AG04450 (cell line): ENCODE measurements at places on chromosomes 11 and 22.

- no peak for DNase-seq
Observed at GRCh38 chr22:38238519-38239071, 34.2 kb downstream of the TMEM184B start.

DNA sequence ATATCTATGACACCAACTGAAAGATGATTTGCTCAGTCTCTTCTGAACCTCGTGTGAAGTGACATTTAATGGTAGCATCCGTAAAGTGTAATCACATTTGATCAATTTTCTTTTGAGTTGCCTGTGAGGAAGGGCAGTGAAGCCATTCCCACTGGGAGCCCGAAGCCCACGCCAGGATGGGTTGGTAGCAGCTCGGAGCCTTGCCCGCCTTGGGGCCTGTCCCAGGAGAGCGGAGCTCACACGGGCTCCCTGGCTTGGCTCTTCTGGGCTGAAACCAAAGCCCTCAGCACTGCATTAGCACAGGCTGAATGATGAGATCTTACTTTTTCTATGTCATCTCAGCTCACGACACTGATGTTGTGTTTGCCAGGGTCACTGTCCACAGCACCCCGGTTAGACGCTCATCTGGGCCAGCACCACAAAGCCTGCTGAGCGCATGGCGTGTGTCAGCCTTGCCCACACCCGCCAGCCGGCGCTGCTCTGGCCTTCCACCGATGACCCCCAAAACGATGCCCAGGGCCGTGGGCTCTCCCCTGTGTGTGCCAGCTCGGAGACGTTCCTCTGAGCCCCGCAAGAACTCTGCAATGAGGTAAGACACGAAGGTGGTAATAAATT, 9.3 kb upstream of the TRMU start:
- no peak for DNase-seq

- no peak for DNase-seq
Observed at GRCh38 chr22:35824256-35824655, 106.6 kb downstream of the APOL5 start.

- DNase-seq, result peak; percentile 11
Observed at GRCh38 chr11:8015753-8016239, 28.7 kb downstream of the EIF3F start.

DNA sequence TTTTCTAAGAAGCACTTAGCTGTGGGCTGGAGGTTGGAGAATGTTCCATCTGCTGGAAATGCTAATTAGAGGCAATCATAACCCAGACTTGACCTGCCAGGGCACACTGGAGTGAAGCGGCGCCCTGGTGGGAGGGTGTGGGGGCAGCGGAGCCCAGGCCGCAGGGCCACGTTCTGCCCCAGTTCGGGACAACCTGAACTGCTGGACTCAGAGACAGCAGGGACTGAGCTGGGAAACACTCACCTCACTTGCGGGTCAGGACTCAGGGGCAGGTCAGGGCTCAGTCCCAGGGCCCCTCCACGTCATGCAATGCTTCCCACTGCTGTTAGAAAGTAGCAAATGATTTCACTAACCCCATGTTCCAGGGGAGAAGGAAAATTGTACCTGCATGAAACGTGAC, 316.4 kb downstream of the NTM start:
- DNase-seq, result no peak

- no peak for DNase-seq
Observed at GRCh38 chr11:6388748-6389147, 1.5 kb upstream of the SMPD1 start.

- no peak for DNase-seq
Observed at GRCh38 chr22:19397734-19398104, 33.8 kb downstream of the HIRA start.

DNA sequence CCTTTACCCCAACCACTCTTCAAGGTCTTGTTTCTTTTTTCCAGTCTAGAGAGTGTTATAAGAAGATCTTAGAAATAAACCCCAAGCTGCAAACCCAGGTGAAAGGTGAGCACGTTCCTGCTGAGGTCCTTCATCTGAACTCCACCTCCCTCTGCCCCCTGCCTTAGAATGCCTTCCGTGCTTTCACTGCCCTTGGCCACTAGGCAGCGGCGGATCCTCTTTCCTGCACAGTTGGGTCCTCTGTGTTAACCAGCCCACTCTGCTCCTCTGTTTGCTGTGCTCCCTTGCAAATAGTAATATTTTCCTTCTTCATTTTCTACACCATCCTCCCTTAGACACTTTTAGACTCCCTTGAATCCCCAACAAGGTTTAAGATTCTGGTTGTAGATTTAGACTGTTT, 24.3 kb downstream of the TTC12 start:
- DNase-seq, result no peak

- no peak for DNase-seq
Observed at GRCh38 chr22:38347181-38347943, 30.1 kb upstream of the CSNK1E start.

DNA sequence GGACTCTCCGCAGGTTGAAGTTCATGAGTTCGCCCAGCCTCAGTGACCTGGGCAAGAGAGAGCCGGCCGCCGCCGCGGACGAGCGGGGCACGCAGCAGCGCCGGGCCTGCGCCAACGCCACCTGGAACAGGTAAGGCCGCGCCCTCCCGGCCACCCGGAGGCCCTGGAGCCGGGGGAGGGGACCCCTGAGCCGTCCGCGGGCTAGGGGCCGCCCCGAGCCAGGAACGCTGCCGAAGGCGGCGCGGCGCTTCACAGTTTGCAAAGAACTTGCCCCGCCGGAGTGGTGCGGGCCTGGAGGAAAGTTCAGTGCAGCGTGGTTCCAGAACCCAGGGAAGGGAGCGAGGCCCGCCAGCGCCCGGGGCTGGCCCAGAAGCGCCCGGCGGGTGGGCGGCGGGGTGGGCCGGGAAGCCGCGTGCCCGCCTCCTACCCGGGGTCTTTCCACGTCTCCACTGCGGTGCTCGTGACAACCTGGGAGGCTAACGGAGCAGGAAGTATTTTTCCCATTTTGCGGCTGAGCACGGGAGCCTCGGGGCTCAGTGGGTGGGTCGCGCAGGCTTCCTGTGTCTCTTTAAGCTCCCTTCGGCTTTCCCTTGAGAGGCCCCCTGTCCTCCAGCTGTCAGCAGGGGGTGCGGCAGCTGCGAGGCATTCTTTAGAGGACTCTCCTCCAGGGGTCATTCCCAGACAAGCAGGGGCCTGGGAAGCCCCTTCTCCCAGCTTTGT, 635 bp downstream of the PRR5 start:
- DNase-seq, result no peak

DNA sequence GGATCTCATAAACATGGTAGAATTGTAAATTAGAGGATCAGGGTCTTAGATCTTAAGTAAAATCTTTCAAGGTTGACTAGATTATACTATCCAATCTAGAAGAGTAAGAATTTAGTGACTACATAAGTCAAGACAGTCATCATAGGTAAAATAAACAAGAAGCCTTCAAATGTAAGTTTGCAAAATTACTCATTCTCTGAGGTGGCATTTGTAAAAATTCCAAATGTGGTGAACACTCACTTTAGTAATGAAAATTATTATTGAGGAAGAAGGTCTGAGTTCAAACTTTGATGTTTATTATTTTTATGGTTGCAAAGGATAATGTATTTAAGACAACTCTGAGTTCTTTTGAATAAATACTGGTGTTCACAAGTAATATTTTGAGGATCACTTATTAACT, 4.6 kb downstream of the HYLS1 start:
- DNase-seq, result no peak

DNA sequence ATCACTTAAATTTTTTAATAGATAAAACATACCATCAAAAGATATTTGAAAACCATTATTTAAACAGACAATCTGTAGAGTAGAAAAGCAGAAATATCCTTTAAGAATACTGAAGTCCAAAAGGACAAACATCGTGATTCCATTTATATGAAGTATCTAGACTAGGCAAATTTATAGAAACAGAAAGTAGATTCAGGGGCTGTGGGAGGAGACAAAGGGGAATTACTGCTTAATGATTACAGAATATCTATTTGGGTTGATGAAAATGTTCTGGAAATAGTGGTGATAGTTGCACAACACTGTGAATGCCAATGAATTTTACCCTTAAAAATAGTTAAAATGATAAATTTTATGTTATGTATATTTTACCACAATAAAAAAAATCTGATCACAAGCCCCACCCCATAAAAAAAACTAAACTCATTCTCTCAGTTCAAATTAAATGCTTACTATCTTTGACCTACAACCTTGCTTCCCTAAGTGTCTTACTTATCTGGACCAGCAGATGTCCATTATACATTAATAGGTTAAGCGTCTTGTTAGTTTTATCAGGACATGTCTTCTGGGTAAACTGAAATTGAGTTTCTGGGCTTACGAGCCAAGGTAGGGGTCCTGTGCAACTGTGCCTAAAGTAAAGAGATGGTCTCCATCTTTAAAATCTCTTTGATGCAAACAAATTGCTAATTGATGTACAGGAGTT, 86.3 kb downstream of the FCHSD2 start:
- DNase-seq, result no peak

DNA sequence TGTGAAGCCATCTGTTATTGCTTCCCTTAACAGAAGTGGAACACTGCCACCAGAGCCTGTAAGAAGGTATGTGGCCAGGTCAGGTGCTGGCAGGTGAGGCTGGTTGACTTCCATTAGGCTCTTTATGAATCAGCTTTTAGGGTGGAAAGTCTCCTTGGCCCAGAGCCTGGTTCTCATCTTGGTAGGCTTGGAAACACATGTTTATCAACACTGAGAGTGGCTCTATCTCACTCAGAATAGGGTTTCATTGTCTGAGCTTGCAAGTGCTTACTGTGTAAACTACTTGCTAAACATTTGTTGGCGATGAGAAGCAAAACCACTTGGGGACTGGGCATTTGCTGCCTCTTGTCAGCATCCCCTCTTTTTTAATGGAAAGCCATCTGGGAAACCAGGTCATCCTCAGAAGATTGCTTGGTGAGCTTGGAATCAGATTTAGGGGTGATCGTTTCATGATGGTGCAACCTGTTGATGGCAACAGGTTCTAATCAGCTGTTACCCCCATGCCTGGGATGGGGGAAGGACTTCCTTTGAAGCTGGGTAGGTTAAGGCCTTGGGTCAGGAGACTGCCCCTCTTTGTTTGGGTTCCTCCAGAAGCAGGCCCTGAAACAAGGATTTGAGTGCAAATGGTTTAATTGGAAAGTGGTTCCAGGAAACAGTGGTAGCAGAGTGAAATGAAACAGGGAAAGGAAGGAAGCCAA, 75.0 kb upstream of the AMPD3 start:
- DNase-seq, result no peak

- DNase-seq, result no peak
Observed at GRCh38 chr22:27811778-27812177, 10.2 kb upstream of the MN1 start.

GRCh38 chr22:27866135-27867084, 52.6 kb downstream of the PITPNB start:
- peak; percentile 94 for DNase-seq

DNA sequence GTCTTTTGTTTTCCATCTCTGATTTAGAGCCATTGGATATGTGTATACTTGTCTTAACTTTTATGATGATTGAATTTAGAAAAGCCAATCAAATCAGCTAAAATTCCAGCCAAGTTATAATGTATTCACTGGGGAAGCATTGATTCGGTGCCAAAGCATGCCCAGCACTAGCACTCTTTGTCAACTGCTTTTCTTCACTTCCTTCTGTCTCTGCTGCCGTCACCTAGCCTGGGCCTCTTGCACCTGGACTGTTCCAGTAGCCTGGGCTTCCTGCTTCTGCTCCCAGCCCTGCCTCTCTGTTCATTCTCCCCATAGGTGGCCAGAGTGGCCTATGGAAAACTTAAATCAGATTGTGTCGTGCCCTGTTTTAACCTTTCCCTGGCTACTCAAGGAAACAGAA, 80.7 kb downstream of the NAV2 start:
- DNase-seq, result no peak

- no peak for DNase-seq
Observed at GRCh38 chr11:70328556-70328955, 58.1 kb downstream of the PPFIA1 start.

DNA sequence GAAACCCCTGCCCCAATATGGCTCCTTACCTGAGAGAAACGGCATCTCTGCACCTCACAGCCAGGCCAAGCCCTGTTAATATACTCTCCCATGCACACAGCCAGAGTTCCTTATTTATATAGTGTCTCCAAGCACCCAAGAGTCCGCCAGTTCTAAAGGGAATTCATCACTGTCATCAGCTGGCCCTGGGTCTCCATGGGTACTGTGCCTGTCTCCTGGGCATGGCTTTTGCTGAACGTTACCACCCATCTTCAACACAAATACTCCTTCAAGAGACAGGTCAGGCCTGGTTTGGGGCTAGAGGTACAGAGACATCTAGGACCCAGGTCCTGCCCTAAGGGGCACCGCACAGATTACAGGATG, 1.6 kb upstream of the ATG16L2 start:
- DNase-seq, result no peak

DNA sequence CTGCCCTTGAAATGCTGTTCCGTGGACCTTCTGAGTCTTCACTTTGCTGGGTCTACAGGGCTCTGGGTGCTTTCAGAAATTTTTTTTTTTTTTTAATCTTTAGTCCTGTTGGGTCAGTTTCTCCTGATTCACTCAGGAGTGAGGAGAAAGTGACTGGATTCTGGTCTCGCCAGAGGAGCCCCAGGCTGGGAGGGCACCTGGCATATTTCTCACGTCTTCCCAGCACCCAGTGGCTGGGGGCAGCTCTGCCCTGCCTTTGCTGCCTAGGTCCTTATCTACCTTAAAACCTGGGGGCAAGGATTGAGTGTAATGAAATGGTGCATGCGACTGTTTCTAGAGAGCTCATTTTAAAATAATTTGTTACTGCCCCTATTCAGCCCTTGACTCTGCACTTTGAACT, 23.3 kb downstream of the SAMM50 start:
- DNase-seq, result no peak

- no peak for DNase-seq
Observed at GRCh38 chr11:116366980-116367645, 405.7 kb downstream of the BUD13 start.

- no peak for DNase-seq
Observed at GRCh38 chr11:120021391-120021953, 116.4 kb downstream of the TRIM29 start.

- DNase-seq, result no peak
Observed at GRCh38 chr11:13859892-13860291, 102.6 kb upstream of the SPON1 start.

DNA sequence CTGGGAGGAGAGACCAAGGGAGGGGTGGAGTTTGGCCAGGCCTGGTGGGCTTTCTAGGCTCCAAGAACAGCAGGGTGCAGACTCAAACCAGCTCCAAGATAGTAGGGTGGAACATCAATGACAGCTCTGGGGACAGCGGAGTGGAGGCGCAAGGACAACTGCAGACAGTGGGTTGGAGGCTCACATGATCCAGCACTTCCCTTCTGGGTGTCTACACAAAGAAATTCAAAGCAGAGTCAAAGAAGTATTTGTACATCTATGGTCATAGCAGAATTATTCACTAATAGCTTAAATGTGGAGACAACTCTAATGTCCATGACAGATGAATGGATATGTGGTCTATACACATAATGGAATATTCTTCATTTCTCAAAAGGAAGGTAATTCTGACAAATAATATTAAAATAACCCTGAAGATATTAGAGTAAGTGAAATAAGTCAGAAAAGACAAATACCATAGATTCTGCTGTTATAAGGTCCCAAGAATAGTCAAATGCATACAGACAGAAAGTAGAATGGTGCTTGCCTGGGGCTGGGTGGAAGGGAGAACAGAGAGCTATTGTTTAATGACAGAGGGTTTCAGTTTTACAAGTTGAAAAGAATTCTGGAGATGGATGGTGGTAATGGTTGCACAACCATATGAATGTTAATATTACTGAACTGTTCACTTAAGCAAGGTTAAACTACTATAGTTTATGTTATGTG, 5.5 kb upstream of the GAB4 start:
- no peak for DNase-seq

- DNase-seq, result no peak
Observed at GRCh38 chr11:38814670-38815069, 2216.6 kb upstream of the RAG2 start.

- peak; percentile 60 for DNase-seq
Observed at GRCh38 chr22:30159561-30160353, 79.5 kb downstream of the HORMAD2 start.

GRCh38 chr11:69923641-69924307, 104.6 kb upstream of the FGF3 start:
- no peak for DNase-seq
